ENCODE measurements at places on chromosomes 2 and 18.

DNA sequence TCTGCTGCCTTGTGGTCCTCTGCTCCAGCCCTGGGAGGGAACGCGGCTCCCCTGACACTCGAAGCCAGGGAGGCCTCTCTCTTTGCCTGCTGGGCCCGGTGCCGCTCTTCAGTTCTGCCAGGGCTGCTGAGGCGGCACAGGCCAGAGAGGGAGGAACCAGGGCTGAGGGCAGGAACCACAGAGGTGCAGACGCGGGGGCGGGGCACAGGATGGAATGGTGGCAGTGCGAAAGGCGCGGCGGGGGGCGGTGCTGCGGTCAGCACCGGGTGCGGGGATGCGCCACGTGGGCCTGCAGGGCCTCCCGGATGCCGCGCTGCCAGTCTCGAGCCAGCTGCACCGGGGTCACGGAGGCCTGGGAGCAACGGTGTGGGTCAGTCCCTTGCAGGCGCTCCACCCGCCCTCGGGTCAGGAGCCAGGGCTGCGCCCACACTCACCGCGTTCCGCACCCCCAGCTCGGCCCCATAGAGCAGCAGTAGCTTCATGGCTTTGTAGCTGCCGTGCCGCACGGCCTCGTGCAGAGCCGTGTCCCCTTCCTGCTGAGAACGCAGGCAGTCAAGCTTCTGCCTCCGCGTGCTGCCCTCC is 4.4 kb downstream of the ANKRD23 start:
- no peaks in the 10 kb centered on the region for H3K36me3 ChIP-seq
- peaks cover 2% of the 10 kb centered on the region for H3K4me1 ChIP-seq
- no peak for DNase-seq
- no peaks in the 10 kb centered on the region for H3K27me3 ChIP-seq
- no peak overlapping the region for H3K27ac ChIP-seq

GRCh38 chr2:230600881-230601280 is 111.8 kb upstream of the CAB39 start:
- H3K4me1 ChIP-seq = no peaks in the 10 kb centered on the region
- no peaks in the 10 kb centered on the region for H3K36me3 ChIP-seq
- no peak overlapping the region for H3K4me3 ChIP-seq
- no peaks in the 10 kb centered on the region for H3K27me3 ChIP-seq
- no peak overlapping the region for H3K27ac ChIP-seq
- DNase-seq = no peak

GRCh38 chr2:21818212-21818795 is 694.5 kb downstream of the TDRD15 start:
- H3K4me1 ChIP-seq = peaks cover 3% of the 10 kb centered on the region
- no peaks in the 10 kb centered on the region for H3K36me3 ChIP-seq
- no peak overlapping the region for H3K4me3 ChIP-seq
- DNase-seq = no peak

DNA sequence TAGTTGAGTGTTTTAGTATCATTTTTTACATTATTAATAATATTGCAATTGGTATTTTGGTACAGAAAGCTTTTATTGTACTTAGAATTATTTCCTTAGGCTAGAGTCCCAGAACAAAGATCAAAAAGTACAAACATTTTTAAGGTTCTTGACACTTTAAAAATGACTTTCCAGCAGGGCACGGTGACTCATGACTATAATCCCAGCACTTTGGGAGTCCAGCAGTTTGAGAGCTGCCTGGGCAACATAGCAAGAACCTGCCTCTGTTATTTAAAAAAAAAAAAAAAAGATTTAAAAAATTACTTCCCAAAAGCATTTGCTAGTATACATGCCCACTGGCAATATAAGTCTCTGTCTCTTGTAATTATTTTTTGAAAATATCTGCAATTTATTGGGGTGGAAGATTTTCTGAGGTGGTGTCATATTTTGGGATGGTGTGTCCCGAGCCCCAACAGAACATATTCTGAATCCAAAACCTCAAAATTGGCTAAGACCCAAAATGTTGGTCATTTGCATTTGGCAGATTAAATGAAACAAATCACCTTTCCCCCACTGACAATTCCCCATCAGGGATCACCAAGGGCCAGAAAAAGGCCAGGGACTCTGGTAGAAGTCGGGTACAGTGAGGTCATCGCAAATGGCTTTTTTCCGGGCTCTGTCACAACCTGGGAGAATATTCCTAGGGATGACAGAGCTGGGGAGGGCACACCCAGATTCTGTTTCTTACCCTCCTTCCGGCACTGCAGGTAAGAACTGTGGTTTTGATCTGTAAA is 42.1 kb downstream of the NIFK start:
- no peaks in the 10 kb centered on the region for H3K27me3 ChIP-seq
- DNase-seq = no peak
- peaks cover 3% of the 10 kb centered on the region for H3K4me1 ChIP-seq
- H3K4me3 ChIP-seq = no peak overlapping the region
- no peak overlapping the region for H3K27ac ChIP-seq

DNA sequence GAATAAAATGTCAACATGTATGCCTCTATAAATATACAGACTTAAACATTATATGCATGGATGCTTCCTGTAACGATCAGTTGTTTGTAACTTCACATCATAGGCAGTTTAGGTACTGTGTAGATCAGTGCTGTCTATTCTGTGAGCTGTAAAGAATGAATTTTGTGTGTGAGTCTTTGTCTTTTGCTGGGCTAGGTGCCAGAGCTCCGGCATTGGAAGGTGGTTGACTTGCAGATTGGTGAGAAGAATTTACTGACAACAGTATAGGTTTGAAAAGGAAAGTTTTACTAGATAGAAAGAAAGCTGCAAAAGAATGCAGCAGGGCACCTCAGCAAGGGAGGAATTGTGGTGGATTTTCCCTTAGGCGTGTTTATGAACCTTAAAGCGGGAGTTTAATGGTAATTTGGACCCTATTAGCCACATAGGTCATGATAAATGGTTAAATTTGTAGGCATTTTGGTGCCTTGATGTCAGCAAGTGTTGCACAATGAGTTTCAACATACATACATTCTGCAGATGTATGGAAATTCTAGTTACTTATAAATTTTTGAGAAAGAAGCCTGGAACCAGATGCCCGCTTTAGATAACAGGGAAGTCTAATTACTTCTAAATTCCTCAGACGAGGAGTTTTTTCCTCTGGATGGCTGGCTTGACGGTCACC is 6.7 kb upstream of the QPCT start:
- H3K4me3 ChIP-seq = no peak overlapping the region
- H3K4me1 ChIP-seq = no peaks in the 10 kb centered on the region
- DNase-seq = no peak
- no peaks in the 10 kb centered on the region for H3K27me3 ChIP-seq

- no peaks in the 10 kb centered on the region for H3K36me3 ChIP-seq
- H3K4me3 ChIP-seq = no peak overlapping the region
- H3K27me3 ChIP-seq = no peaks in the 10 kb centered on the region
- peaks cover 6% of the 10 kb centered on the region for H3K4me1 ChIP-seq
- no peak for DNase-seq
- H3K27ac ChIP-seq = no peak overlapping the region
Measured at GRCh38 chr2:72956936-72957335, 39.6 kb downstream of the EMX1 start.

DNA sequence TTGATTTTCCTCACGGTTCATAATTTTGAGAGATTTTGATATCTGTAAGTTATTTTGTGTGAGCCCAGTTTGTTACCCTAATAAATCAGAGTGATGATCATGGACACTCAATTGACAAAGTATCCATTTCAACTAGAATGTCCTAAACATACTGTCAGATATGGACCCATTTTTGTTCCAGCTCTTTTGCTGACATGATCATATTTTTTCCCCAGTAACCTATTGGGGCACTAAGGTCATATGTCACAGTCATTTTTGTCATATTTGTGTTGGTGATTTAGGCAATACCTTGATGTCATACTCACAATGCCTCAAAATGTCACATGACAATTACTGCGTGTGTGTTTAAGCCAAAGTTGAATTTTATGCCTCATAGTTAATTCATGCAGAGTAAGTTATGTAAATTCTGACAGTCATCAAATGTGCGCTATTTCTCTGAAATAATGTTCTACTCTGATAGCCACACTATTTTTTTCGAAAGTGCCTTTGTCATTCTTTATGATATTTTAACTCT is 218.7 kb downstream of the ARHGAP15 start:
- H3K27ac ChIP-seq = no peak overlapping the region
- no peak overlapping the region for H3K4me3 ChIP-seq
- H3K4me1 ChIP-seq = no peaks in the 10 kb centered on the region
- H3K36me3 ChIP-seq = no peaks in the 10 kb centered on the region

- H3K36me3 ChIP-seq = no peaks in the 10 kb centered on the region
- no peaks in the 10 kb centered on the region for H3K27me3 ChIP-seq
- H3K27ac ChIP-seq = no peak overlapping the region
- H3K4me3 ChIP-seq = peak overlapping the region; percentile 75
Measured at GRCh38 chr2:186588940-186589611, 780 bp upstream of the ITGAV start.

DNA sequence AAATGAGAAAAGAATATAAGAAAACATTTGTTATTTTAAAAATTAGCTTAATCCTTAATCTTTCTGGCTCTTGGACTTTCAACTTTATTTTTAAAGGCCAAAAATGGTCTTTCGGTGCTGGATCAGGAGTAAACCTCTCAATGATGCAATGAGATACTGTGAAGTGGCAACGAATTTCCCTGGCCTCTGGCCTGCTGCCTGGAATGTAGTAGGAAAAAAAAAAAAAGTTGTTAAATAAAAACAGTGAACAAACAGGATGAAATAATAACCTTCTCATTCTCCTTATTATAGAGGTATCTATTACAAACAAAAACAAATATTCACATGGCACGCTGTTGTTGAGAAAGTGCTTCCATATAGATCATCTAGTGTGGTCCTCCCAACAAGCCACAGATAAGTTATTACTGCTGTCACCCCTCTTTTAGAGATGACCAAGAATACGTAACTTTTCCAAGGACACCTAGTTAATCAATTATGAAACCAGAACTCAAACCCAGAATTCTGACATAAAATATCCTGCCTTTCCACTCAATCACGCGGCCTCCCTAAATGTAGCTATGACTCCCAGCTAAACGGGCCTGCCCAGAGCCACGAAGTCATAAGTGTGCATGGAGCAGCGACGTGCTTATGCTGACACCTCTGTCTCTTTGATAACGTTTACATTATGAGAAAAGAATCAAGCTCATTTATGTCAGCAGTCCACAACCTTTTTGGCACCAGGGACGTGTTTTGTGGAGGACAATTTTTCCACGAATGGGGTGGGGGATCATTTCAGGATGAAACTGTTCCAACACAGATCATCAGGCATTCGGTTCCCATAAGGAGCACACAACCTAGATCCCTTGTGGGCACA is 170.9 kb downstream of the BCL2 start:
- H3K4me3 ChIP-seq = no peak overlapping the region
- no peak for DNase-seq
- H3K27me3 ChIP-seq = no peaks in the 10 kb centered on the region
- no peak overlapping the region for H3K27ac ChIP-seq

DNA sequence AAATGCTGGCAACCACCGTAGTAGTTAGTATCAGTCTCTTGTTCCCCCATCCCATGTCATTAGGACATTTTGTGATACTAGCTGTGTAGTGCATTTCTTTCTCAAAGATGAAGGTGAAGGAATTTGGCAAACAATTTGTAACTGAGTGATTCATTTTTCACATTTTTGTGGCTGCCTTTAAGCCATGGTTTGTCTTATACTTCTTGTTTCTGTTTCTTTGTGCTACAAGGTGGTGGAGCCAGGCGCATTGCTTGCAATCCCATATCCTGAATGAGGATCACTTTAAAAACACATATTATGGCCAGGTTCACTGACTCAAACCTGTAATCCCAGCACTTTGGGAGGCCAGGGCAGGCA is 40.6 kb downstream of the GPD2 start:
- no peaks in the 10 kb centered on the region for H3K27me3 ChIP-seq
- H3K36me3 ChIP-seq = no peaks in the 10 kb centered on the region
- H3K4me1 ChIP-seq = no peaks in the 10 kb centered on the region
- DNase-seq = no peak
- no peak overlapping the region for H3K27ac ChIP-seq

GRCh38 chr18:21759836-21760235 is 19.2 kb downstream of the MIB1 start:
- no peak for DNase-seq
- H3K4me3 ChIP-seq = no peak overlapping the region
- 0 out of 2 replicates have a peak, but pooled peaks cover 1% of the 10 kb centered on the region for H3K4me1 ChIP-seq
- H3K36me3 ChIP-seq = no peaks in the 10 kb centered on the region
- no peak overlapping the region for H3K27ac ChIP-seq
- H3K27me3 ChIP-seq = no peaks in the 10 kb centered on the region

- no peak overlapping the region for H3K27ac ChIP-seq
- no peak for DNase-seq
- no peak overlapping the region for H3K4me3 ChIP-seq
- no peaks in the 10 kb centered on the region for H3K27me3 ChIP-seq
- no peaks in the 10 kb centered on the region for H3K36me3 ChIP-seq
- H3K4me1 ChIP-seq = no peaks in the 10 kb centered on the region
Measured at GRCh38 chr2:7665880-7666279, 748.7 kb downstream of the RNF144A start.

Measured in iPS DF 6.9 (cell line).